ENCODE measurements at places on chromosomes 4 and X.
A peak's percentile ranks its signal among the peaks of the same experiment; 100 is the strongest.

- peak; percentile 24 for DNase-seq
Measured at GRCh38 chrX:40303256-40304077, 205.7 kb upstream of the BCOR start.

DNA sequence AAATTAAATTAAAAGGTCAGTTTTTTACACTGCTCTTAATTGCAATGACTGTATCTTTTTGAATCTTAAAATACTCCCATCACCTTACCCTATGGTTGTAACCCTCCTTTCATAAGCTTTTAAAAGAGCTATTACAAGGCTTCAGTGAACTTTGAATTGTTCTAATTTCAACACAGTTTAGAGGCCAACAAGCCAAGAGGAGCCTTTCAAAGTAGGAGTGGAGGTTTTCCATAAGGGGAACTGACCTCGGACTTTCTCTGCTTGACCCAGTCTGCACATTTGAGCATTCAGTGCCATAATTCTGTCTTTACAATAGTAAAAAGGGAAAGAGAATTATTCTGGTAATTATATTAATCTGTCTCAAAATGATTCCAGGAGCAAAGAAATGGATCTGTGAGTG lies 98.9 kb downstream of the PARM1 start:
- no peak for DNase-seq

DNA sequence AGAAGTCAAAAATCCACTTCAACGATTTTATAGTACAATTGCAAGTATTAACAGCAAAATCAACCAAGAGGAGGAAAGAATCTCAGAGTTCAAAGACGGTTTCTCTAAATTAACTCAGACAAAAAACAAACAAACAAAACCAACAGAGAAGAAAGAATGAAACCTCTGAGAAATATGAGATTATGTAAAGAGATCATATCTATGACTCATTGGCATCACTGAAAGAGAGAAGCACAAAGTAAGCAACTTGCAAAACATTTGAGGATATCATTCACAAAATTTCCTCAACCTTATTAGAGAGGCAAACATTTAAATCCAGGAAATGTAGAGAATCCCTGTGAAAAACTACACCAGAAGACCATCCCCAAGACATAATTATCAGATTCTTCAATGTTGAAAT lies 370.4 kb downstream of the INPP4B start:
- DNase-seq: no peak

GRCh38 chrX:96688789-96689188 lies 4.1 kb downstream of the DIAPH2 start:
- no peak for DNase-seq

- DNase-seq: no peak
Measured at GRCh38 chr4:65589921-65590320, 80.4 kb downstream of the EPHA5 start.

GRCh38 chr4:143384381-143384994 lies 47.8 kb downstream of the GAB1 start:
- no peak for DNase-seq

DNA sequence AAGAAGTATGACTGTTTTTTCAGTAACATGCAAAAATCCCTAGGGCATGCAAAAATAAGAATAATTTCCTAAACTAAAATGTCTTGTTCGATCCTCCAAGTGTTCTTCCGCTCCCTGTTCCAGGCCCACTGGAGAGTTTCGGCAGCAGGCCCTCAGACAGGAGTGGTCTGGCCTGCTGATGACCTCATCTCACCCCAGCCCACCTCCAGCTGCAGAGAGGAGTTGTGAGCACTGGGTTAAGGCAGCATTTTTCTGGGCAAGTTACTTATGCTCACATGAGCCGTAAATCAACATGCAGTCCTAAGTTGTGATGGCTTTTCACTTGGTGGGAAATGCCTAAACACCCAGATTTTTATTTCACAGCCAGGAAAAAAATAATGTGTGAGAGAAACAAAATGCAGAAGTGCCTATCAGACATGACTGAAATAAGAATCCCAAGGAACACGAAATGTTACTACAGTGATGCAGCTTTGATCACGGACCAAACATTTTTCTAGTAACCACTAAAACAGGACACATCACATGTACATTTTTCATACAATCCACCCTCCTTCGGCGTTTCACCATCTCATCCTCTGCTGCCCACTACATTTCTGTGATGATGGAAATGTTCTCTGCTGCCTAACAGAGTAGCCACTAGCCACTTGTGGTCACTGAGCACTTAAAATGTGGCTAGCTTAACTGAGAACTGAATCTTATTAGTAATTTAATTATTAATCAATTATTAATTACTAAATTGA lies 153.3 kb upstream of the TBL1X start:
- DNase-seq: no peak

DNA sequence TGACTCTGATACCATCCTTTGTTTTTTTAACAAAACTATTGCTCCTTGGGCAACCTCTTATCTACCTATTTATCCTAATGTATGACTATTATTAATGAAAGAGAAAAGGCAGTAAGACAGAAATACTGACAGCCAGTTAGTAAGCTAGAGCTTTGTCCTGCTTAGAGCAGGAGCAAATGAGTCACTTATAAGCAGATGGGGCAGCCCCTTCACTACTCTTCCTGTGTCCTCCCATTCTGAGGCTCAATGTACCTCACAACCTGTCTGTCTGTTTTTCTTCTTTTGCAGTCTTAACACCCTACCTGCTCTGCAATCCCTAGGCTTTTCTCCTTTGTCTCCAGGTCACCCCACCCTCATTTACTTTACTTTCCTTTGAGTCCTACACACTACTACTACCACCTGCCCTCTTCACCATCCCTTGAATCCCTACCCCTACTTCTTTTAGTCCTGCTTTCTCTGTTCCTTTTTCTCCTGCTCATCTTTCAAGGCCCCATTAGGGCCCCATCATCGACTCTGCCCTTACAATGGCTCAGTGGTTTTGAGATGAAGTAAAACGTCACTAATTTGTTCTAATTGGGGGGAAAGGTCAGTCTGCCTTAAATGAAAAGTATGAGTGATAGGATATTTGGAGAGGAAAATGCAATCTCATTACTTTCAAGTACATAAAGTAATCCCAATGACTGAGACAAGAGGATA lies 294.3 kb downstream of the GUCY2F start:
- DNase-seq: no peak

DNA sequence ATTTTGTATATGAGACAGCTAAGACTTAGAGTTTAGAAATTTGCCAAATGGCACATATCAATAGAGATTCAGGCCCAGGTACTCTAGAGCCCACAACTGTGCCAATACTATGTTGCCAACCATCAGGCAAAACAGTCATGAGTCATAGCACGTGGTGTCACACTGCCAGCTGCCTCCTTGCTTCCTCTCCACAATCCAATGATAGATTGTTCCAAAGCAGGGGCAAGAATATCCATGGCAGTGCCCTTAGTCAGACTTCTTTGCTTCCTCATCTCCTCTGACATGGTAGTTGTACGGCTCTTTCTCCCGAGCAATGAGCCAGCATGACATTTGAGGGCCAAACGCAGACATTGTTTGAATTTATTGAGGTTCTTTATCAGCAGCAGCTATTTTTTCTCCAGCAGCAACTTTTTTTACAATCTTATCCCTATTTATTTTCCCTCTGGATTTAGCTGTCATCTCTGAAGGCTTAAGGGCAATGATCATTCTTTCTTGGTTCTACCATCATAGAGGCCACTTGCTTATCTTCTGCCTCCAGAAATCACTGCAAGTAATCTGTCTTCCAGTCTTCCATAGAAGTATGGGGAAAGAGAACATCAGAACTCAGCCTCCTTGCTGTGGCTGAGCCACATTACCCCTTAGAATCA lies 169.7 kb downstream of the COL4A6 start:
- no peak for DNase-seq

DNA sequence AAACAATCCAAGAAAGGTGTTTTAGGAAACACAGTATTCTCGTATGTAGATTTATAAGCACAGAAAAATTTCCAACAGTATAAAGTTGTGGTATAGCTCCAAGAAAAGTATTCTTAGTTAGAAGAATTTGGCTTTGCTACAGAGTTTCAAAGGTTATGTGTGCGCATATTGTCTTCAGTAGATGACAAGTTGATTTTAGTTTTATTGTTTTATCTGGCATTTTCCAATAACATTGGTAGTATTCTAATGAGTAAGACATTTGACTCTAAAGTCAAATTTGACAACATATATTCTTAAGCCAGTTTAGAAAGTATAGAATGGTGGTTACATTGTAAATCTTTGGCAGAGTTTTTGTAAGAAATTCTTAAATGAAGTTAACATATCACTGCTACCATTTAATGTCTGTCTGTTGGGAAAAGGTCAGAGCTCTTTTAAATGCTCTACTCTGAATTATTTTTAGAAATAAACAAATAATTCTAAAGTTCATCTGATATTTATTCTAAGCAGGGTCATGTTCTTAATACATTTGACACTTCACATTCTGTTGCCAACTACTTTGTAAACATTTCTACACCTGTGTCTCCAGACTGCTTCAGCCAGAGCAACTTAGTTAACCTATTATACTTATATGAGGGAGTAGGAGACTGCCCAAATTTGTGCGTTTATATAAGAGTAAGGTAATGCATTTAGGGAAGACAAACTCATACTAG lies 30.0 kb downstream of the CLCN3 start:
- no peak for DNase-seq

DNA sequence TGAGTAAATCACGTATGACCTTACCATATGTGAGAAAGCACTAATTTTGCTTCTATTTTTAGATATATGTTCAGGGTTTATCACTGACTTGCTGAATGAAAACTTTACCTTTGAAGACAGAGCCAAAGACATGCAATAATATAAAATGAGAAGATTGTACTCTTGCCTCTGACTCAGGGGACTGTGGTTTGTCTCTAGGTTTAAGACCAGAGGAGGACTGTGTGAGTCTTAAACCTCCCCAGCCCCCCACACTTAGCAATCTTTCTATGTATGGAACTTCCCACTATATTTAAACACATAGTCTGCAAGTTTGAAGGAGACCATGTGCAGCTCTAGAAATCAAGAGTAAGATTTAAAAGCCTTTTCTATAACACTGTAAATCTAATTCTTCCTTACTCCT lies 368.7 kb upstream of the FAM241A start:
- DNase-seq: no peak

DNA sequence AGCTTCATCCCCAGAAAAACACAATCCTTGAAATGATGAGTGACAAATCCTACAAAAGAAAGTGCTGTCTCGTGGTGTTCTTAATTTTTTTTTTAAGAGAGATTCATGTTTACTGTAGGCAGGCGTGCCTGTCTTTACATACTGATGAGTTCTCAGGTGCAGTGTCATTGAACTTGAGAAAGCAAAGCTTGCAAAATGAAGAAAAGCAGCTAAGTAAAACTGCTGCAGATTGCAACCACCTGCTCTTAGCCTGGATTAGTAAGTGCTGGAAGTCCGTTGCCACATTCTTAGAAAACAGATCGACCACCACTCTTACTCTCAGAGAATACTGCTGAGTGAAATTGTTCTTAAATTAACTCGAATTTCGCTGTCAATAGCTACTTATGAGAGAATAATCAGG lies 854.6 kb downstream of the TRIML1 start:
- no peak for DNase-seq

DNA sequence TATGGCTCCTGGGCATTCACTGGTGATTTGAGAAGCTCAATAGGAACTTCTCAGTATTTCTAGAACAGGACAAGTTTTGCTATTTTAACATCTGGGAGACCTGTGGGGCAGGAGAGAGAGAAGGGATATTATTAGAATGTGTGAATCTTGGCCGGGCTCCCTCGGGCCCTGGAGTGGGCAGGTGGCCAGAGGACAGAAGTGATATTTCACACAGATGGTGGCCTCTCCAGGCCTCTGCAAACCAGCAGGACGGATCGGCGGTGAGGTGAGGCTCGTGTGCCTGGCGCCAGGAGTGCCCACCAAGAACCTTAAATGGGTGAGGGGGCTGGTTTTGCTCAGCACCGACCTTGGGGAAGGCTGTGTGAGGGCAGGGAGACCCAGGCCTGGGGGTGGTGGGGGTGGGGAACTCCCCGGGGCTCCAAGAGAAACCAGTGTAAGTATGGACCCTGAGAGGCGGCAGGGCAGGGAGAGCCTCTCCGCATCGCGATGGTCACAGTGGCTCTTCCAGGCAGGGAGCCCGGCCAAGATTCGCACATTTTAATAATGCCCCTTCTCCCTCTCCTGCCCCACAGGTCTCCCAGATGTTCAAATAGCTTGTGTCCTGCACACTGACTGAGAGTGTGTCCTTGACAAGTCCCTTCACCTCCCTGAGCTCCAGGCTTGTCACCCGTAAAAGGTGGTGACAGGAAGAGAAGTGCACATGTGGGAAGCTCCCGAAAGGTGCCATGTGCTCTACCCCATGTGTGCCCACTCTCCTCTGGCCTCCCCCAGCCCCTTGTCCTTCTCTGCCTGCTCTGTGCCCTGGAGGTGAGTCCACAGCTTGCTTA lies 64.9 kb downstream of the SORCS2 start:
- DNase-seq: no peak

- no peak for DNase-seq
Measured at GRCh38 chrX:53438832-53439230, 4.7 kb upstream of the HSD17B10 start.

- DNase-seq: no peak
Measured at GRCh38 chr4:168708108-168708507, 211.3 kb downstream of the PALLD start.

GRCh38 chr4:19947349-19947748 lies 304.4 kb upstream of the SLIT2 start:
- no peak for DNase-seq

DNA sequence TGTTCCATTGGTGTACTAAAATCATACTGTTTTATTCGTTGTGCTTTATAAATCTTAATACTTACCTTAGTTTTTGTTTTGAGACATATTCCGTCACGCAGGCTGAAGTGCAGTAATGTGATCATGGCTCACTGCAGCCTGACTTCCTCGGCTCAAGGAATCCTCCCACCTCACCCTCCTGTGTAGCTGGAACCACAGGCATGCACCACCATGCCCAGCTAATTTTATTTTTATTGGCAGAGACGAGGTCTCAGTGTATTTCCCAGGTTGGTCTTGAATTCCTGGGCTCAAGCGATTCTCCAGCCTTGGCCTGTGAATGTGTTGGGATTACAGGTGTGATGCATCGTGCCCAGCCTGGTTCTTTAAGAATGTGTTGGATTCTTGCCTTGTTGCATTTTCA lies 24.4 kb upstream of the DCK start:
- no peak for DNase-seq

DNA sequence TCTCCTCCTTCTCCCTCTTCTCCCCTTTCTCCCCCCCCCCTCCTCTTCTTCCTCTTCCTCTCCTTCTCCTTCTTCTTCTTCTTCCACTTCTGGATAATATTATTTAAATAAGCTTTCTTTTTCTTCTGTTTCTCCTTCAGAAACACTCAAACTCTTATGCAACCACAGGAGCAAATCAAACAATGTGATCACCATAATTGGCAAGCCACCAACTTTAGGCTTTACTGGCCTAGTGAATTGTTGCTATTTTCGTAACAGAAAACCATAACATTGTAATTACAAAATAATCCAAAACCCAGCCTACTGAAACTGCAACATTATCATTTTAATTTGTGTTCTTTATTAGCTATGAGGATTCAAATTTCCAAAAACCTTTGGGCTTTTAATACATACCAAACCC lies 14.3 kb downstream of the DCAF8L1 start:
- no peak for DNase-seq

- DNase-seq: no peak
Measured at GRCh38 chr4:72286185-72286584, 254.4 kb downstream of the NPFFR2 start.

GRCh38 chrX:131032354-131033230 lies 25.6 kb upstream of the ARHGAP36 start:
- no peak for DNase-seq

- no peak for DNase-seq
Measured at GRCh38 chrX:148658115-148658730, 157.8 kb downstream of the AFF2 start.

GRCh38 chrX:119497185-119497584 lies 28.9 kb downstream of the SLC25A5 start:
- DNase-seq: no peak

Data from CD4-positive, alpha-beta T cell treated with Interferon alpha-2 for 1 hour (primary cell).